ENCODE measurements at places on chromosomes 11 and 22.

- no peak for DNase-seq
These were observed 69.3 kb upstream of the CTSC start for GRCh38 chr11:88406876-88407275.

DNA sequence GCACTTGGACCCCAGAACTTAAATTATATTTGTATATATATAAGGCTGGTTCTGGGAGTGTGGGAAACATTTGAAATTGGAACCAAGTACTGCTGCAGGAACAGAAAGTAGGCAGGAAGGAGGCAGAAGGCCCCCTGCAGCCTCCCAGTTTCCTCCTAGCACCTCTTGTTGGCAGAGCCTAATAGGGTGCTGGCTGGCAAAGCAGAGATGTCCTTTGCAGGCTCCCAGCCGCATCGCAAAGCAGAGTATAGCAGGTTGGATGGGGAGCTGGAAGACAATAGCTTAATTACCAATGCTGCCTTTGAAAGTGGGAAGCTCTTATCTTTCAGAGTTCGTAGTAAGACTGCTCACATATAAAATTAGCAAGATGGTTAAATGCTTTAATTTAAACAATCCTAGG lies 370.8 kb upstream of the C11orf87 start:
- no peak for DNase-seq

DNA sequence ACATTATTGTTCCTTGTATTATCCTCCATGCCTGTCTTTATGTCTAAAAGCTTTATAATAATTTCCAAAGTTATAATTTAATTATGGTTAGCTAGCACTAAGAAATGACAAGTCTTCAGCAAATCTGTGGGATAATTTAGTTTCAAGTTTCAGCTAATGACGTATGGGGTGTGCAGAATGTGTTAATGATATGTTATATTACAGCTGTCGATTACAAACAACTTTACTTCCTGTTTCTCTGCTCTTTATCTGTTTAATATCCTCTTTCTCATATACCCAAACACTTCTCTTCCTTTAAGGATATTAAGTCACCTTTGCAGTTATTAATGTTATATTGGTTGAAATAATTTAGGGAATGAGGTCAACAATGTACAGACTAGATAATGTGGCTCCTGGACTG lies 161.8 kb downstream of the CASP12 start:
- DNase-seq = no peak

GRCh38 chr22:23076896-23077572 lies 6.7 kb downstream of the GNAZ start:
- DNase-seq = no peak

GRCh38 chr11:68329978-68330699 lies 17.7 kb downstream of the LRP5 start:
- DNase-seq = no peak

GRCh38 chr11:107733518-107733917 lies 21.7 kb upstream of the SLN start:
- DNase-seq = no peak

DNA sequence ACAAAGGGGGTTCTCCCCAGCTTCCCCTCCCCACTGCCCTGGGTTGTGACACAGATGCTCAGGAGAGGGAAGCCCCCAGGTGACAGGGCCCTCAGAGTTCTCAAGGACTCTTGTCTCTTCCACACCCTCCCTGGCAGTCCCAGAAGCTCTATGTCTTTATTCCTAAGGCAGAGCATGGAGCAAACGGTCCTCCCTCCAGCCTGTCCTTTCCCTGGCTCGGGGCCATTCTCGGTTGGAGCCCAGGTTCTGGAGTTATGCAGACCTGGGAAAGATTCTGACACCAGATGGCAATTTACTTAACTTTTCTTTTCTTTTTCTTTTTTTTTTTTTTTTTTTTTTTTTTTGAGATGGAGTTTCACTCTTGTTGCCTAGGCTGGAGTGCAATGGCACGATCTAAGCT lies 186.6 kb downstream of the CEP164 start:
- no peak for DNase-seq

DNA sequence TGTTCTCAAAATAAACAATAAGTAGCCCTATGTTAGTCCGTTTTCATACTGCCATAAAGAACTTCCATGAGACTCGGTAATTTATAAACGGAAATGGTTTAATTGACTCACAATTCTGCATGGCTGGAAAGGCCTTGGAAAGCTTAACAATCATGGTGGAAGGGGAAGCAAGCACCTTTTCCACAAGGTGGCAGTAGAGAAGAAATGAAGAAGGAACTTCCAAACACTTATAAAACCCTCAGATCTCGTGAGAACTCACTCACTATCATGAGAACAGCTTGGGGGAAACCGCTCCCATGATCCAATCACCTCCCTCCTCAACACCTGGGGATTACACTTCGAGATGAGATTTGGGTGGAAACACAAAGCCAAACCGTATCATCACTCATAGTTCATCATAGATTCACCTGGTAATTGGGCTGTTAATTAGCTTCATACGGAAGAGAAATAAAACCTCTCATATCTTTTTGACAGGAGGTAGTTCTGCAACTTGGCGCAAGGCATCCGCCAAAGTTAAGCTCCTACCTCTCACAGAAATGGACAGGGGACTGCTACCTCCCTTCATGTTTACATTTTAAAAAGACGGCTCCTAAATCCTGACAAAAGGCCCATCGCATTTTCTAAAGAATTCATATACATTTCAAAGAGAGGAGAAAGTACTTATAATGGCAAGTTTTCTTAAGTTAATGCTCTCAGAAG lies 49.0 kb downstream of the MUC15 start:
- DNase-seq = no peak

DNA sequence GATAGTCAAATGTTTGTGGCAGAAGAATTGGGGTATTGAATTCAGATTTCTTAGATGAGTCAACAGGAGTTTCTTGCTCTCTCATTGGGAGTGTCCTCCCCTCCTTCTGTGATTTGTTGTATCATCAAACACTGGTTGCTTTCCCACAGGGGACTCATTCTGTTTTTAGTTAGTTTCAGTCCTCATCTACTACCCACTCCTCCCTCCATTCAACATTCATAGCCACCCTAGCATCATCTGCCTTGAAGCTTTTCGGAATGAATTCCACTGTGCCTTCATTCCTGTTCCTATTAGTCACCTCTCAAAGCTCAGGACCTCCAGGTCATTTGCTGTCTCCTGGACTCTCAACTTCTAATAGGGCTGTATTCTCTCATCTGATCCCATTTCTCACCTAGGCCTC lies 31.5 kb upstream of the RAB38 start:
- no peak for DNase-seq

DNA sequence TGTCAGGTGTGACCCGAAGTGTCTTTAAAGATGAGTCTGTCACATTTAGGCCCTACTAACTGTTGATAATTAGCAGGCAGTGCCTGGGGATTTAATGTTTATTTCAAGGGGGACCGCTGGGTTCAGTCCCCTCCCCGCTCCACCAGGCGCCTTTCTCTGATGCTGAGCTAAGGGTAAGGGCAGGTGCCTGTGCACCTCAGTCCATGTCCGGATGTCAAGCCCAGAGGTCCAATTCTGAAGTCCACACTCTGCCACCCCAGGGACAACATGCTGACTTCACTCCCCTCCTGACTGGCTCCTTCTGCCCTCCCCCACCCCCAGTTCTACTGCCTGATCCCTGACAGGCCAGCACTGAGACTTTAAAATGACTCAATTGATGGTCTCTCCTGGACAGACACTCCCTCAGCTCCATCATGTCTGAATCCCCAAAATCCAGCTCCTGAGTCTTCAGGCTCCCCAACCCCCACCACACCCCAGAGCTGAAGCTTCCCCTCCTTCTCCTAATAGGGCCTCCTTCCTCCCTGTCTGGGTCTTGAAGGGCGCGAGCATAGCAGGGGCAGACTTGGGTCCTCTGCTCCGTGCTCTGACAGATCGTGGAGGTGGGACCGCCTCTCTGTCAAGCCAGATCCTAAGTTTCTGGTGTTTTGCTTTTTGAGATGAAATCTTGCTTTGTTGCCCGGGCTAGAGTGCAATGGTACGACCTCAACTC lies 49.8 kb upstream of the ANO1 start:
- DNase-seq = no peak

DNA sequence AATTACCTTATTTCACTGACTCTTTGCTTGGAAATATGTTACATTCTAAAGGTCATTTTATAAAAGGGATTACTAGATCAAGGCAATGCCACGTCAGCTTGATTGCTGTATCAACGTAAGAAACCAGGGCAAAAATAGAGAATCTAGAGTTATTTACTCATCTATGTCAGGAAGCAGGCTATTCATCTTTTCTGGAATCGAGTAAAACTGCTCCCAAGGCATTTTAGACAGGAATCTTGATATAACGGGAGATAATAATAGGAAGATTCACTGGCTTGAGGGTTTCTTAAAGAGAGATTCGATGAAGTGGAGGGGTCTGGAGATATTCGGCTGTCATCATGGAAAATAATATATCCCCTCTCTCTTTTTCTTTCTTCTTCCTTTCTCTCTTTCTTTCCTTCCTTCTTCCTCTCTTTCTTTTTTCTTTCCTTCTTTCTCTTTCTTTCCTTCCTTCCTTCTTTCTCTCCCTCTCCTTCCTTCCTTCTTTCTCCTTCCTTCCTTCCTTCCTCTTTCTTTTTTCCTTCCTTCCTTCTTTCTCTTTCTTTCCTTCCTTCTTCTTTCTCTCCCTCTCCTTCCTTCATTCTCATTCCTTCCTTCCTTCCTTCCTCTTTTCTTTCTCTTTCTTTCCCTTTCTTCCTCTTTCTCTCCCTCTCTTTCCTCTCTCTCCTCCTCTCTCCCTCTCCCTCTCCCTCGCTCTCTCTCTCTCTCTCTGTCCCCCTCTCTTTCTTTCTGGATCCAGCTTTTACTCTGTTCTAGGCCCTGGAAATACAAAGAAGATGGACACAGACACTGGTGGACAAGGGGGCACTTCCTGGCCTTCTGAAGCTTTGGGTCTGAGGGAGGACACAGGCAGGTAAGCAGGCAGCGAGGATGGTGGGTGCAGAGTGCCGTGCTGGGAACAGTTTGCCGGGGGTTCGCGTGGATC lies 18.1 kb upstream of the RASD2 start:
- no peak for DNase-seq

DNA sequence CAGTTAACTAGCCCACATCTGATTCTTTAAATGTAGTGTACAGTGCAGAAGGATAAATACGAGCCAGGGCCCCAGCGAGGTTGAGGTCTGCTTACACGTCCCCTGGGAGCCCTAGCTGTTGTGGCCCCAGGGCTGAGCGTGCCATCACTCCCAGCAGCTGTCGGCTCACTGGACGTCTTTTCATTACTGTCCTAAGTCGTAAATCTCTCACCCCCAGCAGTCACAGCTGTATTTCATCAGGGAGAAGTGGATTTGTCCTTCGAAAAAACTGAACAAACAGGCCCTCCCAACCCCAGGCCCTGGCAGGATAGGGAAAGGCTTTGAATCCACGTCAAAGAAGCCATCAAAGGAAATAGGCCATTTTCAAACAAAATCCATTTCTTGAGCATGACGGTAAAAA lies 110.4 kb upstream of the CSNK2A3 start:
- DNase-seq = peak; percentile 12

DNA sequence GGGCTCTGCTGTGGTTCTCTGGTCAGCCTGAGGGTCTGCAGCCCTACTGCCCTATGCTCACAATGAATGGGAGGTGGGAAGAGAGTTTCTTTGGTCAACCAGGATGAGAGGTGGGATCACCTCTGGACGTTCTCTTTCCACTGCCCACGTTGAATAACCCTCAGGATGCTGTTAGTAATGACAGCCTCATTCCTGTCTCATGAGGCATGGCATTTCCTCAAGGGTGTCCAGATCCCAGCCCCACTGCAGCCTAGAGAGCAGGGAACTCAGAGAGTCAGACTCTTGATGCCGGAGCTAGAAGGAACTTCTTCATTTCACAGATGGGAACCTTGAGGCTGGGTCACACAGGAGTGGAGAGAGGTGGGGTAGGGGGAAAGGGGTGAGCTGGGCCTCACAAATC lies 196.0 kb downstream of the CEP164 start:
- no peak for DNase-seq

GRCh38 chr11:12214751-12215150 lies 104.4 kb downstream of the MICAL2 start:
- no peak for DNase-seq

GRCh38 chr11:3882655-3883054 lies 27.2 kb downstream of the STIM1 start:
- DNase-seq = no peak

- no peak for DNase-seq
These were observed 157.4 kb upstream of the NAV2 start for GRCh38 chr11:19555266-19555665.

GRCh38 chr11:114724916-114725524 lies 46.7 kb downstream of the NXPE2 start:
- DNase-seq = no peak

GRCh38 chr11:44597358-44598012 lies 32.0 kb downstream of the CD82 start:
- no peak for DNase-seq

DNA sequence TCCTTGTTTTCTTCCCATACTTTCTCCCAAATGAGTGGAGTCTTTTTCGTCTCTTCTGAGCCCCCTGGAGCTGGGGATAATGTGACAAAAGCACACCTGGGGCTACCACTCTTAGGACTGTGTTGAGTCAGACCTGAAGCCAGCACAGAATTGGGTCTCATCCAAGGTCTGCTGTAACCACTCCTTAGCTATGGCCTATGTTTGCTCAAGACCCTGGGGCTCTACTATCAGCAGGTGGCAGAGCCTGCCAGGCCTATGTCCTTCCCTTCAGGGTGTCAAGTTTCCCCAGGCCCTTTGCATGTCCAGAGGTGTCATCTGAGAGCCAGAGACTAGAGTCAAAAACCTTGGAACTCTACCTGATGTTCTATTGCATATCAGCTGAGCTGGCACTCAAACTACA lies 335.7 kb downstream of the DDX10 start:
- DNase-seq = peak; percentile 4

- no peak for DNase-seq
These were observed 510 bp downstream of the CHRDL2 start for GRCh38 chr11:74730571-74731260.

GRCh38 chr11:109695696-109696095 lies 273.7 kb downstream of the C11orf87 start:
- no peak for DNase-seq

DNA sequence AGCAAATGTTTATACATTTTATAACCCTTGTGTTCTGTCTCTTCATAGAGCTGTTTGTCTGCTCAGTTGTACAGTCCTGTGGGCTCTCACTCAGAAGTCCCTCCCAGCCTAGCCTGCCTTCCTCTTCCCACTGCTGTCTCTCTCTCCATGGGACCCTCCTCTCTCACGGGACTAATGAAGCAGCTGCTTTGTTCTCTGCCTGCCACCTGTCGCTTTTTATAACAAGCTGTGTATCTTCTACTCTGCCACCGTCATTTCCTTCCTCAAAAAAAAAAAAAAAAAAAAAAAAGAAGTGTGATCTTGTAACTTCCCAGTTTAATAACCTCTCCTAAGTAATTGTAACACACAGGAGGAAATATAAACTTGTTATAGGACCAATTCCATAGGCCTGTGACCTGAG lies 92.2 kb upstream of the ALKBH3 start:
- no peak for DNase-seq

- DNase-seq = no peak
These were observed 116.5 kb downstream of the C11orf58 start for GRCh38 chr11:16854979-16855378.

- DNase-seq = no peak
These were observed 5.3 kb upstream of the CD44 start for GRCh38 chr11:35133656-35134055.

DNA sequence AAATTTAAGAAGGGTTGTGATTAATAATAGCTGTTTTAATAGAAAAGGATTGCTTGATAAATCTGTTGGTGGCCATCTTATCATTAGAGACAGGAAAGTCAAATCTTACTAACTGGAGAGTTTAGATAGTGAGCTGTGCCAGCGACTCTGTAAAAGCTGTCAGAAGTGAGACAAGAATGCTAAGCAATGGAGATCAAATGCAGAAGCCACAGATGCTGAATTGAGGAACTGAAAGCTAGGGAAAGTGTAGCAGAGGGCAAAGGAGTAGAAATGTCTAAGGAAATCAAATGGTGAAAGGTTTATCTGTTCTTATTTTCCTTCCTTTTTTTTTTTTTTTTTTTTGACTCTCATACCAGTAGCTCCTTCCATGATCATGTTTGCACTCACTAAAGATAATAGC lies 13.7 kb downstream of the MS4A13 start:
- no peak for DNase-seq
